ENCODE measurements at places on chromosomes 16 and 17.
A peak's percentile ranks its signal among the peaks of the same experiment; 100 is the strongest.

- peak; percentile 21 for DNase-seq
Measured at GRCh38 chr16:4212934-4213296, 29.0 kb downstream of the SRL start.

- DNase-seq = peak; percentile 64
Measured at GRCh38 chr17:79842656-79843473, 3.6 kb upstream of the CBX4 start.

DNA sequence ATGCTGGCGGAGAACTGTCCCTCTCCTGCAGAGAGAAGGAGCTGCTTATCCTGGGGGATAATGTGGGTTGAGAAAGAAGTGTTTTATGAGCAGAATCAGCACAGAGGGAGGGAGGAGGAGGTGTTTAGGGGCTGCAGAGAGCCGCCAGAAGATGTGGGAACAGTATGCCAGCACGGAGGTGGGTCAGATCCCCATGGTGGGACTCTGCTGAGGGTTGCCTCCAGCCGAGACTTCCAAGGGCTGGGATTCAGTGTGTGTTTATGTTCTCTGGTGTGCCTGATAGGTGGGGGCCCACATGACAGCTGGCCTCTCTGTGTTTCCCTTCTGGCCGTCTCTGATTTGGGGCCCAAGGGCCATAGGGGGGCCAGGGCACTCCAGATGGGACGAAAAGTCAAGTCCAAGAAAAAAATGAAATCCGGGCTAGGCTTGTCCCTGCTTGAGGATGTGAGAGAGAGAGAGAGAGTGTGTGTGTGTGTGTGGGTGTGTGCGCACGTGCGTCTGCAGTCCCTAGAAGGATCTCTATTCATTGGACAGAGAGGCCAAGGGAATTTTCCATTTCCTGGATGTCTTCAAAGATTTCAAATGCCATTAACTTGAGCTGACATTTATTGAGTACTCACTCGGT, 21.6 kb downstream of the PRKCB start:
- no peak for DNase-seq

DNA sequence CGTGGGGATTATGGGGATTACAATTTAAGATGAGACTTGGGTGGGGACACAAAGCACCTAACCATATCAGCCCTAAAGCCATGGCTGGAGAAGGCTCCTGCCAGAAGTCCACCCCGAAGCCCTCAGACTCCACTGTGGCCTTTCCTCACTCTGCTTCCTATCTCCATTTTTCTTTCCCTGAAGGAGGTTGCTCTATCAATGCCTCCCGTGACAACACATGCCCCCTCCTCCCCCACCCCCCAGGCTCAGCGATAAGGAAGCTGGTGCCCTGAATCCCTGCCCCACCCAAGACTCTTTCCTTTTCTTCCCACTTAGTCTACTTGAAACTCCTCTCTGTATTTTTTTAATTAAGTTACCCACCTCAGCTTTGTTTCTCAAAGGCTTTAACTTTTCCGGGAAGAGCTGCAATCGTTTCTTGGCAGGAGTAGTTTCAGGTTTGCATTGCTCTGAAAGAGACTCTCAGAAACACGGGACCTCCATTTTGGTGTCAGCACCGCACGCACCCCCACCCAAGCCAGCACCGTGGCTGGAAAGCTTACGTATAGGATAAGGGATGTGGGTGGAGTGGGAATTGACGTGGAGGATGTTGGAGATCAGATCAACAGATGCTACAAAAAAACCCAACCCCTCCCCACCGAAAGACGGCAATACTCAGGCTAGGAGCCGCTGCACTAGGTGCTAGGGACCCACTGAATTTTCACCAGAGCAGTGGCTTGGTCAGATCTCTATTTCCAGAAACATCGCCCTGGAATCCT, 15.2 kb upstream of the CA4 start:
- DNase-seq = no peak

Data from NB4 (cell line).